ENCODE measurements at places on chromosomes 2 and 18. TPM values are rescaled to one million over a fixed set of nuclear protein-coding genes. Genes with fewer than 3 reads are reported as not detected.
A peak's percentile ranks its signal among the peaks of the same experiment; 100 is the strongest.

DNA sequence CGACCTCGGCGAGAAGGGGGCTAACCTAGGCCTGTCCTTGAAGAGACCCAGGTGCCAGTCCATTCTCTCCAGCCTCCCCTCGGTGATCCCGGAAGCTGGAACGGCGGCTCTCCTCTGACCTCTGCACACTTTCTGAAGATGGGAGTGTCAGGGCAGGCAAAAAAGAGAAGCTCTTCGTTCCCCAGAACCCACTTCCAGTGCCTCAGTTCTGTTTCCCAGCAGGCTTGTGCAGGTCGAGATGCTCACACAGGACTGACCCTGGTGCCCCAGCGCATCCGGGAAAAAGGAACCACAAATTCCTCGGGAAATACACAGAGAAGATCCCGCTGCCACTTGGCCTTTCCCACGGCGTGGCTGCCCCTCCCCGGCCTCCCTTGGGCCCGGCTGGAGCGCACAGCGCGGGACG, 681 bp upstream of the PTPN18 start:
- DNase-seq, result peak; percentile 24

GRCh38 chr2:167756446-167756845, 490.9 kb downstream of the STK39 start:
- DNase-seq, result peak; percentile 53

DNA sequence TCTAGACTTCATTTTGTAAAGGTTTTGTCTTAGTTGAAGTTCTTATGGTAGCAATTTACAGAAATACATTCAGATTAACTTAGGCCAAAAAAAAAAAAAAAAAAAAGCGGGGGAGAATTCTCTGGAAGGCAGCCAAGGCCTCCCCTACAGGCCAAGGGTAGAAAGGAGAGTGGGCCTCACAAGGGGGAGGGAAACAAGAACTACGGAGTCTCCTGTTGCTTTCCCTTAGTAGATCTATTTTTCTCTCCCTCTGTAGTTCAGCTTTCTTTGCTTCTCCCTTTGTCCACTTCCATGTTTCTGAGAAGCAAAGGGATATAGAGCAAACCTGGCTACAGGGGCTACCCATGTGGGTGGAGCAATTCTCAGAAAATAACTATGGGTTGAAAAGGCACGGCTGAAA, 2.4 kb upstream of the STK11IP start:
- DNase-seq, result peak; percentile 72

- DNase-seq, result no peak
Measured at GRCh38 chr2:202056611-202057010, 16.4 kb upstream of the KIAA2012 start.

GRCh38 chr18:23743733-23744333, 54.6 kb downstream of the LAMA3 start:
- DNase-seq, result peak; percentile 57

GRCh38 chr2:148282201-148282600, 261.3 kb downstream of the MBD5 start:
- DNase-seq, result no peak

GRCh38 chr2:121564905-121565304, 34.2 kb downstream of the RNU4ATAC start:
- no peak for DNase-seq

GRCh38 chr2:118091140-118091478, 2.8 kb downstream of the INSIG2 start:
- DNase-seq, result no peak

GRCh38 chr18:37529863-37530262, 35.7 kb downstream of the CELF4 start:
- DNase-seq, result no peak

- no peak for DNase-seq
Measured at GRCh38 chr2:946073-946948, 4.3 kb upstream of the SNTG2 start.

DNA sequence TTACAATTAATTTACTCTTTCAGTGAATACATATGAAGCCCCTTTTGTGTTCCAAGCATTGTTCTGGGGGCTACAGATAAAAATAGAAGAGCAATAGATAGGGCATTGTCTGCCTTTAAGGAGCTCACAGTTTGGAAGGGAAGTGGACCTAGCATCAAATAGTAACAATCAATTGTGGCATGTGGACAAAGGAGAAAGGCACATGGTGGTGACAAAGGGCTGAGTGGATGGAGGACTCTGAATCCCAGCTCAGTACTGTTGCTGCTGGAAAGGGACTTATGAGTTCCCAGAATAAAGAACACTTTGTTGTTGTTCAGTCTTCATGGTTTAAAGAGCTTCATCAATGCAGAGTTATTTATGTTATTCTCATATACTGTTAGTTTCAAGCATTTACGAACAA, 217.7 kb downstream of the HRH4 start:
- DNase-seq, result no peak

GRCh38 chr2:112725545-112726457, 5.0 kb downstream of the NT5DC4 start:
- DNase-seq, result no peak

DNA sequence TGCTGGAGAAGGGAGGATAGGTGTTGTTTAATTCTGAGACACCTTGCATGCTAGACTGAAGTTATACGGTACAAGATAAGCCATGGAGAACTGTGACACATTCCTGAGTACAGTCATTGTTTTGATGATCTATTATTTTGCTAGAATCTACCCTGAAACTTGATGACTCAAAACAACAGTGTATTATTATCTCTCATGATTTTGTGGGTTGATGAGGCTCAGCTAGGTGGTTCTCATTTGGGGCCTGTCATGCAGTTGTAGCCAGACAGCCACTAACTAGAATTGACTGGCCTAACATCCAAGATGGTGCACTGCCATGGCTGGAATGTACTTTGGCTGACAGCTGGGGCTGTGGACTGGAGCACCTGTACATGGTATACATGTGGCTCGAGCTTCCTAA, 5.4 kb upstream of the IL1R1 start:
- DNase-seq, result no peak

GRCh38 chr18:45958730-45959129, 8.4 kb downstream of the EPG5 start:
- no peak for DNase-seq

DNA sequence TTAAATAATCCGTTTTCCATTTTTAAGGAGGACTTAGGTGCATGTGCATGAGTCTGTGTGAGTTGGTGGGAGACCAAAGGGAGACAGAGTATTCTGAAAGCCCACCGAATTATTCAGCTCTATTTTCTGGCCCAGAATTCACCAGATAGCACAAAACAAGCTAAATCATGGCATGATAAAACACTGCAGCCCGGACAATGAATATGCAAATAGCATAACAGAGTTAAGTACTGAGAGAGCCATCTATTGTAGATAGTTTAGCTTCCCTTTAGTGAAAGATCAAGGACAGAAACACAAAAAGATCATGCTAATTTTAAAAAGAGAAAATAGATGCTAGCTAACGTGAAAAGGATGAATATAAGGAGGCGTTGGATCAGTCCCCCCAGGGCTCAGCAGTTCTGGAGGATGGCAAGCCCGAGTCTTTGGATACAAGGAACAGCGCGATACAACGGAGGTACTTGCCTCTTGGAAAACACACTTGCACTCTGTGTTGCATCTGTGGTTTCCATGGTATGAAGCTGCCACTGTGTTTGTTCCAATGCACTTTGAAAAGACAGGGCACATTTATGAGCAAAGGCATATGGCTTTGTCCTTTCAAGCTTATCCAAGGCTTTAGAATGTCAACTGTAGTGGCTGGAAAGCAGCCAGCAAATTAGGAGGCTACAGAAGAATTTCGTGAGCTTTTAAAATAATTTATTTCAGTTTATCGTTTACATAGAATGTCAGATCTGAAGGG, 119.9 kb downstream of the LYPD1 start:
- peak; percentile 14 for DNase-seq

DNA sequence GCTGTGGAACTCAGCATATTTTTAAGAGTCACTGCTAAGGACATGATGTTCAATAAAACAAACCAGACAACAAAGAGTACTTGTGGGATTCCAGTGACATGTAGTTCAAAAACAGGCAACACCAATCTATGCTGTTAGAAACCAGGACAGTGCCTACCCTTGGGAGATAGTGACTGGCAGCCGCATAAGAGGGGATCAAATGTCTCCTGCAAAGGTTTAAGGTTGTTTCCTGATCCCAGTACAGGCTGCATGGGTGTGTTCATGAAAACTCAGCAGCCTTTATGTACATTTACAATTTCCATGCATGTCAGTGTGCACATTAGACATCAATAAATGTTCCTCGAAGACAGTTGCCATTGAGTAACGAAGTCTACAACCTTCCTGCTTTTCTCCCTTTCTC, 183.8 kb downstream of the PID1 start:
- DNase-seq, result no peak

GRCh38 chr2:224870341-224870740, 154.2 kb upstream of the CCDC195 start:
- no peak for DNase-seq

DNA sequence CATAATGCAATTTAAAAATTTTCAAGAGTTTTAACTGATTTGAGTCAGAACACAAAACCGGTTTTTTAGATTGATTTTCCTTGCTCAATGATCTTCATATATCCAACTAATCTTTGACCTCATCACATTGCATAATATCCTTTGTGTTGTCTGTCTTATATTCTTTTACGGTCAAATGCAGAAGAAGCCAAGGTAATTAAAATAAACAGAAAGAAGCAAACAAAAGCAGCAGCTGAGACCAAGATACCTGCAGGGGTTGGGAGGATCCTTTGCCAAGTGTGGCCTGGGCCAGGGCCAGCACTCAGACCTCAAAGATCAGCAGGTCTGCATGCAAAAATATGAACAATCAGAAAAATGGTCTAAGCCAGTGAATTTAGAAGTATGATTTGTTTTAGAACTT, 428.9 kb upstream of the NETO1 start:
- DNase-seq, result no peak

DNA sequence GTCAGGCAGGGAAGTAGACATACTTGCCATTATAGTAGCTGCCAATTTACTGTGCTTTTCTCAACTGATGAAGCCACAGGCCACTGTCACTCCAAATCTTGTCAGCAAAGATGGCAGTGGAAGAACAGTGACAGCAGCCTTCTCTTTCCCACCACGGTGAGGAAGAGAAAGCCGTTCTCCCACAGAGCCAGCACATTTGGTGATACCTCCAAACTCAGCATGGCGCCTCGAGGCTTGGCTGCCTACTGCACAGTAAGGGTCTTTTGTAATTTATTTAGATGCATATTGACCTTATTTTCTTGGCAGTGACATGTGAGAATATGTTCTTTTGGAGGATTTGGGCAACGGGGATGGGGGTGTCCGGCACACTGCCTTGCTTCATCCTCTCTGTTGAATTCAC, 117.2 kb upstream of the CDH20 start:
- DNase-seq, result no peak

- no peak for DNase-seq
Measured at GRCh38 chr2:145186303-145186702, 666.4 kb upstream of the ZEB2 start.

DNA sequence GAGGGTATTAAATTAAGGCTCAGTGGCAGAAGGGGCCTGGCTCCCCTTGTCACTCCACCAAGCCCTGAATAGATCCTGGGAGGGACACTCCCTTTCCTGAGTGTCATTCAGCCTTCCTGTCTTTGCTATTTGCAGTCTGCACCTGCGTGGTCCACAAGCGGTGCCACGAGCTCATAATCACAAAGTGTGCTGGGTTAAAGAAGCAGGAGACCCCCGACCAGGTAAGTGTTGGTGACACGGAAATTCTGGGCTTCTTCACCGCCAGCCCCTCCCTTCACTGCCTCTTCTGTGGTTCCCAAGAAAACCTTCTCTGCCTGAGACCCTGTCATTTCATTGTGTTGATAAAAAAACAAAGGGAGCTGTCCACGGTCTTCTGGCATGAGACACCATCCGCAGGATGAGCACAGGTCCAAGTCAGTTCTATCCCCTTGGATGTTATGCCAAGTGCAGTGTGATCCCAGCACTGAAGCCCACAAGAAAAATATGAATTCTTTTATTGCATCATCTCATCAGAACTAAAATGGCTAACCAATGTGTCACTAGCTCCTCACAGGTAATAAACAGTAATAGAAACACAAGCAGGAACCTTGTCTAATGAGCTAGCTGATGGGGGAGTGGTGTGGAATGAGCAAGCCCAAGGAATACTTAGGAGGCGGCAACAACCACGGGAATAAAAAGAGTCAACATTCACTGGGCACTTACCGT, 316.9 kb upstream of the EPAS1 start:
- DNase-seq, result no peak

GRCh38 chr2:85410584-85411404, 628 bp upstream of the CAPG start:
- no peak for DNase-seq

The REG3A gene
- total RNA-seq, result 3.6 TPM

The SMAD2 gene
- 46.5 TPM for total RNA-seq

The CRYGC gene
- not detected for total RNA-seq

The FEV gene
- total RNA-seq, result not detected

The KCNS3 gene
- 2.9 TPM for total RNA-seq

The VWC2L gene
- 4.3 TPM for total RNA-seq

The TMEM247 gene
- total RNA-seq, result not detected

The RAB27B gene
- 10.8 TPM for total RNA-seq

The RAB6D gene
- total RNA-seq, result 3.6 TPM

Measured in umbilical cord (tissue), 2 donors.